Spinal cord (tissue), 10 donors: ENCODE measurements at places on chromosomes 5 and 9. TPM values are rescaled to one million over a fixed set of nuclear protein-coding genes. Genes with fewer than 3 reads are reported as not detected.
A peak's percentile ranks its signal among the peaks of the same experiment; 100 is the strongest.

CCNO gene
- 0.20 TPM for total RNA-seq

IFNB1 gene
- total RNA-seq, result not detected

C5orf52 gene
- not detected for total RNA-seq

DNA sequence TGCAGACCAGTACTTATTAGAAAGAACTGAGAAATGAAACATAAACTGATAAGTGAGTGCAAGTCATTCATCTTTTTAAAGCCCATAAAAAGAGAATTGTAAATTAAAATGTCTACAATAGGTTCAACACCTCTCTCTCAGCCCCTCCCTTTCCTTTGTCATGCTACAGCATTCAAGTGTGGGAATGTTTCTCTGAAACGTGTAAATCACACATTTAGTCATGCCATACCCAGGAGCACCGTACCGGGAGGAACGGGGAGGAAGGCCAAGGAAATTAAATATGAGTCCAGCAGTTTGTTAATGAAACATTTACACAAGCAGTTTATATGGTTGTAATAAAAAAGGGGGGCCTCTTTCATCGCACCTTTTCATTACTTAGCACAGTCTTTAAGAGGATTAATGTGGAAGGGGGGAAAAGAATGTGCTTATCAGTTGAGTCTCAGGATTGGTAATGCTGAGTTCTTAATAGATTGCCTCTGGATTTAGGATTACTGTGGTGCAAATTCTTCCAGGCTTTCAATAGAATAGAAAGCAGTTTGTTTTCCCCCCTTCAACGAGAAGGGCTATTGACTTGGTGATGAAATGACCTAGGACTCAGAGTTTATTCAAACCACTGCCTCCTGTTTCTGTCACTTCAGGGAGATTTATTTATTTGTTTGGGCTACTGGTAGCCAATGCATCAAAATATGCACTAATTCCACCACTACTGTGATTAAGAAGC lies 176.0 kb upstream of the ZNF608 start:
- DNase-seq, result peak; percentile 57

- DNase-seq, result peak; percentile 51
These were observed 14.6 kb downstream of the NREP start for GRCh38 chr5:111742177-111742994.

DNA sequence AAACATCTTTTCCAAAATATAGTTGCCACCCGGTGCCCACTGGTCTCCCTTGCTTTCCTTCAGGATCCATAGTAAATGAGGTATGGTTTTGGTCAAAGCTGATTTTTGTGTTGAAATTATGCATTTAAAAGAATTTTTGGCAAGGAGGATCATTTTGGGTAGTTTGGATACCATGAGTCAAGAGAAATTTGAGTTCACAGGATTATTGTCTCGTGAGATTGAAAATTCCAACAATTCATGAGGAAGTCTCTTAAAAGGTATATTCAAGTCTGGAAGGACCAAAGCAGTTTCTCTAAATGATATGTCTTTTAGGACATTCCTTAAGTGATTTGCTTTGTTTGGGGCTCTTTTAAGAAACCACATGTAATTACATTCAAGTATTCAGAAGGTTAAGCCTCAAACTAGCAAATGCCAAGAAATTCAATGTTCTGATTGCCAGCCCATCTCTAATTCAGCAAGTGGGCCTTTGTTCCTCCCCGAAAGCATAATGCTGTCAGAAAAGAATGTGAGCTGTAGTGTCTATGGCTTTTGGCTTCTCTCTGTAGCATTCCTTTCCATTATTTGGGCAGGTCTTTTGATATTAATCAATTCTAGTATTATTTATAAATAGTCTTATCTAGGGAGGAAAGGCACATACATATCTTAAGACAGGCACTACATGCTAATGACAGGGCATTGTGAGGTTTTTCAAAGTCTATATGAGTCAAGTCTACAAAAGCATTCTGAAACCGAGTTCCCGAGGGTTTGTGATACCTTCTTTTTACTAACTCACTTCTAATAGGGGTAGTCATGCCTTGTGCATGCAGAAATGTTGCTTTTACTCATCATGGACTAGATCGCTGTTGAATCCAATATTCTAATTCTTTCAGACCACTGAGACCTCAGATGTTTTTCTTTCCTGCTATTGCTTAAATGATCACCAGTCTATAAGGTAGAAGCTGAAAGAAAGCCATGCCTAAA lies 453.9 kb downstream of the ENC1 start:
- DNase-seq, result no peak

RHOBTB3 gene
- total RNA-seq, result 182 TPM

- no peak for DNase-seq
These were observed 11.1 kb downstream of the OLFM1 start for GRCh38 chr9:135098400-135099105.
